Activated CD8-positive, alpha-beta memory T cell treated with anti-CD3 and anti-CD28 coated beads, Interleukin-2, amount 10 ng/mL, durations not matched to agents 7 days and 5 days (primary cell): ENCODE measurements at places on chromosomes 3 and 15.

DNA sequence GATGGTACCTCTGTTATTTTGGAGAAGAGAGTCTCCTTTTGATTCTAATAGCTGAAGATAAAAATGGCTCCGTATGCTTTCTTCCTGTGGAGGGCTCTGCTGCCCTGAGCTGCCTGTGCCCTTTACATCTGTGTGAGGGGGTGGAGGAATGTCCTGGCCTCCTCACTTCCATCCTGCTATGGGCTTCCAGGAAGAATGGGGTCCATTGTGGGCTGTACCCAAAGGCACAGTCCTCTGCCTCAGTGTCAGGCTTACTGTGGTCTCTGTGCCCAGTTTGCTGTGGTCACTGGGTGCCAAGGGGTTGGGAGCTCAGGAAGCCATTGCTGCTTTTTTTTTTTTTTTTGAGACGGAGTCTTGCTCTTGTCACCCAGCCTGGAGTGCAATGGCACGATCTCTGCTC lies 14.4 kb downstream of the DAG1 start:
- DNase-seq: no peak

- DNase-seq: no peak
These were observed 42.1 kb downstream of the WNT7A start for GRCh38 chr3:13837751-13838150.

DNA sequence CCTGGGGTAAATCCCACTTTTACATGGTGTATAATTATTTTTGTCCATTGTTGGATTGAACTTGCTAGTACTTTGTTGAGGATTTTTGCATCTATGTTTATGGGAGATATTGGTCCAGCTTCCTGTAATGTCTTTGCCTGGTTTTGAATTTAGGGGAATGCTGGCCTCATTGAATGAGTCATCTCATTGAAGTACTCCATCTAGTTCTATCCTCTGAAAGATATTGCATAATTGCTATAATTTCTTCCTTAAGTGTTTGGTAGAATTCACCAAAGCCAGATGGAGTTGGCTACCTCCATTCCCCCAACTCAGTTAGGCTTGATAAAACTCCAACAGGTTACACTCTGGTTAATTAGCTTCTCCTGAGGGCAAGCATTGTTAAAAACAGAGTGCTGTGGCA lies 237.4 kb upstream of the TGFBR2 start:
- no peak for DNase-seq

DNA sequence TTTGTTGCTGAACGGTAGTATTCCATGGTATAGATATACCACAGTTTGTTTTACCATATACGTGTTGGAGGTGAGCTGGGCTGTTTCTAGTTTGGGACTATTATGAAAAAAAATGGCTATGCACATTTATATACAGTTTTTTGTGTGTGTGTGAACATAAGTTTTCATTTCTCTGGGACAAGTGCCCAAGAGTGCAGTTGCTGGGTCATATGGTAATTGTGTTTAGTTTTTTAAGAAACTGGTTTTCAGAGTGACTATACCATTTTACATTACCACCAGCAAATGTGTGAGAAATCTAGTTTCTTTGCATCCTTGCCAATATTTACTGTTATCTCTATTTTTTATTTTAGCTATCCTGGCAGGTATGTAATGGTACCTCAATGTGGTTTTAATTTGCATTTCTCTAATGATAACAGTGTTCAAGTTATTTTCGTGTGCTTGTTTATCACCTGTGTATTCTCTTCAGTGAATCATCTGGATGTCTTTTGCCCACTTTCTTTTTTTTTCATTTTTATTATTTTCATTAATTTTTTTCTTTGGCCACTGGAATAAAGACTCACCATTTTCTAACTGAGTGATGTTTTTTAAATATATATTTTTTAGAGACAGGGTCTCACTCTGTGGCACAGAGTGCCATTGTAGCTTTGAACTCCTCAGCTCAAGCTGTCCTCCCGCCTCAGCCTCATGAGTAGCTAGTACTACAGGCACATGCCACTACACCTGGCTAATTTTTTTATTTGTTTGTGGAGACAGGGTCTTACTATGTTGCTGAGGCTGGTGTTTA lies 75.3 kb downstream of the ZNF609 start:
- no peak for DNase-seq

DNA sequence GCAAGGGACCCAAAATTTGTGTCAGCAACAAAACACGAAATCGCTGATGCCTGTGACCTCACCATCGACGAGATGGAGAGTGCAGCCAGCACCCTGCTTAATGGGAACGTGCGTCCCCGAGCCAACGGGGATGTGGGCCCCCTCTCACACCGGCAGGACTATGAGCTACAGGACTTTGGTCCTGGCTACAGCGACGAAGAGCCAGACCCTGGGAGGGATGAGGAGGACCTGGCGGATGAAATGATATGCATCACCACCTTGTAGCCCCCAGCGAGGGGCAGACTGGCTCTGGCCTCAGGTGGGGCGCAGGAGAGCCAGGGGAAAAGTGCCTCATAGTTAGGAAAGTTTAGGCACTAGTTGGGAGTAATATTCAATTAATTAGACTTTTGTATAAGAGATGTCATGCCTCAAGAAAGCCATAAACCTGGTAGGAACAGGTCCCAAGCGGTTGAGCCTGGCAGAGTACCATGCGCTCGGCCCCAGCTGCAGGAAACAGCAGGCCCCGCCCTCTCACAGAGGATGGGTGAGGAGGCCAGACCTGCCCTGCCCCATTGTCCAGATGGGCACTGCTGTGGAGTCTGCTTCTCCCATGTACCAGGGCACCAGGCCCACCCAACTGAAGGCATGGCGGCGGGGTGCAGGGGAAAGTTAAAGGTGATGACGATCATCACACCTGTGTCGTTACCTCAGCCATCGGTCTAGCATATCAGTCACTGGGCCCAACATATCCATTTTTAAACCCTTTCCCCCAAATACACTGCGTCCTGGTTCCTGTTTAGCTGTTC lies 34.9 kb downstream of the CHDH start:
- DNase-seq: no peak

GRCh38 chr15:33158366-33158765 lies 36.1 kb downstream of the FMN1 start:
- DNase-seq: no peak

DNA sequence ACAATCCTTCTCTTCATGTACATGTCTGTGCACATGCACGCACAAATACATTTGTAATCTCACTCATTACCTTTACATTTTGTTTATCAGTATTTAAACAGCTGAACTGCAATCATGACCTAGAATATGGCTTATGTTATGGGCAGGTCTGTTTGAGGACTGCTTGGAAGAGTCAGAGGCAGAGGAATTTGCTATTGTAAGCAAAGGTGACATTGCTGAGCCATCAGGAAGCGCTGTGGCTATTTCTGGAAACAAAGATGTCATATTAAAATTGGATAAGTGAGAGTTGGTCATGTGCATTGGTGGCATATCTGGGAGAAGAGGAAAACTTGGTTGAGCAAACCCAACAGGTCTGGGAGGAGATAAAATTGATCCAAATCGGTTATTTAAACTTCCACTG lies 41.6 kb downstream of the USF3 start:
- DNase-seq: no peak

DNA sequence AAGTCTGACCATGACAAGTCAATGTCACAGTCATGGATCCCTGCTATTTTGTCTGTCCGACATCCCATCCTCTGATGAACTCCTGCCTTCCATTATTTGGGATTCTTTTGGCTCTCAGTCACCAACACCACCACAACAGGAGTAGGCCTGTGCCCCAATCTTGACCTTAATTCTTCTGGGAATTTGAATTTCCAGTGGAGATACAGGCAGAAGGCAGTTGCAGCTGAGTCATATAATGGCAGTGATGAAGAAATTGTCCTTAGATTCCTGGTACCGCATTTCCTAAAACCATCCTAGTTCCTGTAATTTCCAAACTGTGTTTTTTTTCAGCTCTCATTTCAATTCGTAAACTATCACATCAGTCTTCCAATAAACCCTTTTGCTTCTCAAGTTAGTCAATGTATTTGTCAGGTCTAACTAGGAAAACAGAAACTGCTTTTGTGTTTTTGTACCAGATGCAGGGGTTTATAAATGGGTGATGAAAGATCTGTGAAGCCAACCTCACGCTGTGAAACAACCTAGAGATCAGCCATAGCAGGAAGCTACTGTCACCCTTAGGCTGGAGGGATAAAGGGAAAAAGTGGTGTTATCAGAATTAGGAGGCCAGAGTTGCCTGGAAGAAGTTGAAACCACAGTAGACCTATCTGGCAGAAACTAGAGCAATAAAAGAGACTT lies 126.3 kb upstream of the TMEM108 start:
- no peak for DNase-seq

DNA sequence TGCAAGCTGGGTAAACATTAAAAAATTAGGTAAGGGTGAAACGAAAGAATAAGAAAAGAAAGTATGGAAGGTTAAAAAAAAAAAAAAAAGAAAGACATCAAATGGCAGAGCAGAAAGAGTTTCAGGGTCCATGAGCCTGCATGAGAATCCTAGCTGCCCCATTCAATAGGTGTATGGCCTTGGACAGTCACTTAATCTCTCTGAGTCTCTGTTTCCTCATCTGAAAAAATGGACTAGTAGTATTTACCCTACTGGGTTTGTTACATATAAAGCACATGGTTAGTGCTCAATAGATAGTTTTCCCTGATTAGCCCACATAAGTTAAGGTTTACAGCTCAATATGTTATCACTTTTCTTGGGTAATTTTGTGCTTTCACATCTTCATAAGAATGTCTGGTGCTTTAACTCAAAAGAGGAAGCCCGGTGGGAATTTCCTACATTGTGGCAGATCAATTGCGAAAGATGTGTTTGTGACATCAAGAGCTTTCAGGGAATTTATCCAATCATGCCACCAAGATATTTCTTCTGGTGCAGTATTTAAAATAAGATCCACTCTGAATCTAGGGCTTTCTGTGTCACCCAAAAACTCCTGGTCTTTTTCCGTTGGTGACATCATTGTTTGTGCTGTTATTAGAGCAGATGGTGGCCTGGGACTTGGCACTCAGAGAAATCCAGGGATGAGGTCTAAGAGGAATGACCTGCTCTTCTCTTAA lies 57.2 kb upstream of the UBE2E1 start:
- DNase-seq: no peak

- no peak for DNase-seq
These were observed 775 bp downstream of the ARNT2 start for GRCh38 chr15:80404761-80405553.

GRCh38 chr3:196169836-196170240 lies 41.4 kb downstream of the ZDHHC19 start:
- DNase-seq: no peak

- no peak for DNase-seq
These were observed 171.1 kb upstream of the TLE3 start for GRCh38 chr15:70268698-70269251.

GRCh38 chr3:184426691-184427141 lies 46.9 kb downstream of the CHRD start:
- DNase-seq: no peak

GRCh38 chr3:127406309-127407025 lies 118.6 kb upstream of the PRR20G start:
- no peak for DNase-seq

DNA sequence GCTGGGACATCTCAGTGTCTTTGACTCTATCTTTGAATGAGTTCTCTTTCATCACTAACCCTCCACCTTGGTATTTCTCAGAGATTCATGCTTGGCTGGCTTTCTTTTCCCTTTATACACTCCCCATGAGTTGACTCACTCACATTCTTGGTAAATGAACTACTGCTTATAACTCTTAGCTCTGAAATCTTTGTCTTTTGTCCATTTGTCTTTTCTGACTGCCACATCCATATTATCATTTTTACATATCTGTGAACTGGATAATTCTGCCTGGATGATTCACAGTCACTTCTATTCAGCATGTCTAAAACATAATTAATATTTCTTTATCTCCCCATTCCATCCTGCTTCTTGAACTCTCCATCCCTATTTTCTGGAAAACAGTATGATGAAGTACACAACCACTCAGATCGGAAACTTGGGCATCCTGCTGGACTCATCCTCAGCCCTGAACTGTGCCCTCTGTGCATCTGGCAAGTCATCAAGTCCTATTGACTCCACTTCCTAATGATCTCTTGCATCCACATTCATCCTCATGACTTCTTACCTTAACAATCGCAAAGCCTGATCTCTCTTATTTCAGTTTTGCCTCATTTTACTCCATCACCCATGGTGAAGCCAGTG lies 66.9 kb downstream of the KCNAB1 start:
- no peak for DNase-seq

DNA sequence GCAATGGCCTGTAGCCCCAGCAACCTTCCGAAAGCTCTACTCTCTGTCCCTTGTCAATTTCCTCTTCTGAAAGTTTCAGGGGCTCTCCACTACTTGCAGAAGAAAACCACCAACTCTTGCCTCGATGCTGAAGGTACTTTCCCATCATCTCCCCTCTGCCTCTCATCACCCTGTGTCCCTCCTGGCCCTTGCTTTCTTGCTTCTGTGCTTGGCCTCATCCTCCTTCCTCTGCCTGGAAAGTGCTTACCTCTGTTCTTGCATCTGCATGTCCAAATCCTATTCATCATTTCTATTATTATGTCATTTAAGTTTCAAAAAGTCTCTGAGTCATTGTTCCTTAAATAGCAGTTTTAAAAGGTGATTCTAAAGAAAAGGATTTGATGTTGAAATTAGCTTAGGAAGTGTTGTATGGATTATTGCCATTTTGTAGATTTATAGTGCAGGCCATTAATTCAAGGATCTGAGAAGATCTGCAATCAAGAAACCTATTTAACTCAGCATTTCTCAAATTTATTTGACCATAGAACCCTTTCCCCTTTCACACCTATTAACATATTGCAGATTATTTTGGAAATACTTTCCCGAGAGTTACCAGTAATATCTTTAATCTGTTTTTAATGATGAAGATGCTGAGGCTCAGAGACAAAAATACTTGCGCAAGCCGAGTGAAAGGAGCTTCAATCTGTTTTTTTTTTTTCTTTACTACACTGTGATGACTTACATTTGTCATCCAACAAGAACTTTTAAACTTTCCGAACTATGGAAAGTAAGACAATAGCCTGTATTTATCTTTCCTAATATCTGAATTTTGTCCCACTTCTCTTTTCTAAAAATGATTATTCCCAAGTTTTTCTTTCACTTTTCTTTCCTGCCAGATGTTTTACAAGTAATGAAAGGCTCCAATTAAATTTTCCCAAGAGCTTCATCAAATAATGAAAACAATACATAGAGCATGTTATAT lies 22.3 kb upstream of the CFAP161 start:
- DNase-seq: no peak

GRCh38 chr3:142165194-142165593 lies 15.8 kb upstream of the TFDP2 start:
- no peak for DNase-seq

DNA sequence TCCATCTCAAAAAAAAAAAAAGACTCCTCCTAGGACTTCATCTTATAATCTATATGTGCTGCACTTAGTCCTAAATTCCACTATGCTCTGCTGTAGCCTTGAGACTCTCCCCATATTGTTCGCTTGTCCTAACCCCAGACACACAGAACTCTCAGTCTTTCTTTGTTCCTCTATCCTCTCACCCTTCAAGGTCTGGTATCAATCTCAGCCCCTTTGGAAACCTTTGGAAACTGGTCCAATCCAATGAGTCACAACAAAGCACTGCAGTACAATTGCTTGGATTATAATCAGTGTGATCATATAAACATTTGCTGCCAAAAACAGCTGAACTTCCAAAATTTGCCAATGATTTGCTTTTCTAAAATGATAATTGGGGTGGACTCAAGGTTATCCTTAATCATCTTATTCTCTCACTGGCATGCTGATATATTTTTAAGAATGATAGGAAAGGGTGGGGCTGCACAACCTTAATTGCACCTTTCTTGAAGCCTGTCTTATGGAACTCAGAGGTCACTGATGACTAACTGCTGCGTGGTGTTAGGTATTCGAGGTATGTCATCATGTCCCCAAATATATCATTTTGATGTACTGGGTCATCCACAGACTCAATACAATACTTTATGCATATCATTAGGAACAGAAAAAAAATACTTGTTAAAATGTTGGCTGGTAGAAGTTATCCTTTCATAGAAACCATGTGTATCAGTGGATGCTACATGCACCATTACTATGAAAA lies 756.7 kb downstream of the NR2F2 start:
- DNase-seq: no peak
